NCI-H524 (cell line): ENCODE measurements at places on chromosomes 13 and 19.

GRCh38 chr13:96041326-96042110 is 11.7 kb downstream of the UGGT2 start:
- no peak for DNase-seq

DNA sequence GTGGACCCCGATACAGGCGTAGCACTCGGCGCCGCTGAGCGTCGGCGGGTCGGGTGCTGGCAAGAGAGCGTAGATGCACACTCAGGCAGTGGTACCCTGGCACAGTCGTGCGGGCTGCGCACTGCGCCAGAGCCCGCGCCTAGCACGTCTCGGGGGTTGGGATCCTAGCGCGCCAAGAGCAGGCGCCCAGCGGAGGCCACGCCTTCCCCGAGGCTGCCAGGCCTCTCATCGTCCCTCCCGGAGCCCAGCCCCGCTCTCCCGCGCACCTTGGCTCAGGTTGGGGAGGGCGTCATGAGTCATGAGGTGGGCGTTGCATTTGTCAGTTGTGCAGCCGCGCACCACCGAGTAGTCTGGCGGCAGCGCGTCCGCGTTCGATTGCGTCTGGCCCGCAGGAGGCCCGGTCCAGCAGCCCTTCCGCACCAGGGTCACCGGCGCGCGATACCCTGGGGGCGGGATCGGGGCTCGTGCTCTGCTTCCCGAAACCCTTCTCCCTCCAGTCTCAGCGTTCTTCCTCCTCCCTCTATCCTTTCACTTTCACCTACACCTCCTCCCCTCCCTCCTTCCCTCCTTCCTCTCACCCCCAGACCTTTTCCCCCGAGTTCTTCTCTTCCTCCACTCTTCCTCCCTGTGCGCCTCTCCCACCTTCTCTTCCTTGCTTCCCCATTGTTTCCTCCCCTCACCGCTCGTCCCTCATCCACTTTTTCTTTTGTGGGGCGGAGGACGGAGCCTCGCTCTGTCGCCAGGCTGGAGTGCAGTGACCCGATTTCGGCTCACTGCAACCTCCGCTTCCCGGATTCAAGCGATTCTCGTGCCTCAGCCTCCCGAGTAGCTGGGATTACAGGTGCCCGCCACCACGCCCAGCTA is 3.5 kb downstream of the LYPD5 start:
- DNase-seq = no peak

- DNase-seq = no peak
Measured at GRCh38 chr19:17001603-17002183, 24.9 kb downstream of the CPAMD8 start.

GRCh38 chr19:12450844-12451243 is 10.0 kb upstream of the ZNF443 start:
- DNase-seq = no peak

- no peak for DNase-seq
Measured at GRCh38 chr13:80605716-80606115, 264.8 kb upstream of the SPRY2 start.

GRCh38 chr19:49017666-49018351 is 918 bp upstream of the LHB start:
- peak; percentile 77 for DNase-seq

DNA sequence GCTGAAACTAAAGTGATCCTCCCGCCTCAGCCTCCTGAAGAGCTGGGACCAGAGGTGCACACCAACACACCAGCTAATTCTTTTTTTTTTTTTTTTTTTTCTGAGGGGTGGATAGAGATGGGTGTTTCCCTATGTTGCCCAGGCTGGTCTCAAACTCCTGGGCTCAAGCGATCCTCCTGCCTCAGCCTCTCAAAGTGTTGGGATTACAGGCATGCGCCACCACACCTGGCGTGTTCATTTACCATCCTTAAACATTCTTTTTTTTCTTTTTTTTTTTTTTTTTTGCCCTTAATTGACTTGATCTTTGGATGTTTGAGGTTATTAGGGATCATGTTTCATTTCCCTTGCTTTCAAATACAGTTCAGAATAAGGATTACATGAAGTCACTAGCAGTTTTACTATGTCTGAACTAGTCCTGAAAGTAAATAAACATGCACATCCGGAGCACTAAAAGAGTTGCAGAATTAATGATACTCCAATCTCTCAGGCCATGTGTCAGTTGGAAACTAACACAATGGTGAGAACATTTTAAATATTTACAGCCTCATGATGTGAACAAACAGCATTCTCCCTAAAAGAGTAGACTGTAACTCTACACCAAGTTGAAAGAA is 10.2 kb downstream of the UTP14C start:
- no peak for DNase-seq

- DNase-seq = no peak
Measured at GRCh38 chr19:7846155-7846646, 16.2 kb downstream of the EVI5L start.

DNA sequence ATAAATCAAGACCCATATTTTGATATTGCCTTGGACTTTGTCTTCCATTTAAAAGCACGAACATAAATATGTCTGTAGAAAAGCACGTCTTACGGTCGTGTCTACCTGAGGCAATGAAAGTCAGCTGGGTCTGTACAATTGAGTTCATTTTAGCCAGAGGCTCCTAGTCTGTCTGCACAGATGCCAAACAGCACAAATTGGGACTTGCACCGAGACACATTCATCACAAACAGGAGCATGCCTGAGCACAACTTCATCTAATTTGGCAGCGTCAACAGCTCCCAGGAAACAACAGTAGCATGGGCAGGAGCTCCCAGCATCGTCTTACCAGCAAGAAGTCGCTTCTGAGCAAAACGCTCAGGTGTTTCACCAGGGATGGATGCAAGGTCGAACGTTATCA is 687.0 kb downstream of the EFNB2 start:
- no peak for DNase-seq

DNA sequence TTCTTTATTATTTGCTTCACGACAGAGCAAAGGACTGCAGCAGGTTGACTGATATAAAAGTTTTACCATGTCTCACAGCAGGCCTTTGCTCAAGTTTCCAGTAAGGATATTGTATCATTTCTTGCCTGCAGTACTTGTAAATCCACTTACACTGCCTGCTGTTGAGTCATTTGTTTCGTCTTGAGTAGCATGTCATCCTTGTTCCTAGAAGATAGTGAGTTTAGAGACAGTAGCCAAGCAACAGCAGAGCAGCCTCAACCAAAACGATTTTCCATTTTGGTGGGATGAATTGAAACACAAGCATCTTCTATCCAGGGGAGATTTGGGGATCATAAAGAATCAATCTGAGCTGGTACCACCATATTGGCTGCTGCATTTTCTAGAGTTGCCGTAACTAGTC is 24.0 kb upstream of the ALOX5AP start:
- no peak for DNase-seq

GRCh38 chr13:71214821-71215220 is 652.2 kb downstream of the DACH1 start:
- DNase-seq = no peak
